ENCODE measurements at places on chromosomes 5 and 9.
A peak's percentile ranks its signal among the peaks of the same experiment; 100 is the strongest.

DNA sequence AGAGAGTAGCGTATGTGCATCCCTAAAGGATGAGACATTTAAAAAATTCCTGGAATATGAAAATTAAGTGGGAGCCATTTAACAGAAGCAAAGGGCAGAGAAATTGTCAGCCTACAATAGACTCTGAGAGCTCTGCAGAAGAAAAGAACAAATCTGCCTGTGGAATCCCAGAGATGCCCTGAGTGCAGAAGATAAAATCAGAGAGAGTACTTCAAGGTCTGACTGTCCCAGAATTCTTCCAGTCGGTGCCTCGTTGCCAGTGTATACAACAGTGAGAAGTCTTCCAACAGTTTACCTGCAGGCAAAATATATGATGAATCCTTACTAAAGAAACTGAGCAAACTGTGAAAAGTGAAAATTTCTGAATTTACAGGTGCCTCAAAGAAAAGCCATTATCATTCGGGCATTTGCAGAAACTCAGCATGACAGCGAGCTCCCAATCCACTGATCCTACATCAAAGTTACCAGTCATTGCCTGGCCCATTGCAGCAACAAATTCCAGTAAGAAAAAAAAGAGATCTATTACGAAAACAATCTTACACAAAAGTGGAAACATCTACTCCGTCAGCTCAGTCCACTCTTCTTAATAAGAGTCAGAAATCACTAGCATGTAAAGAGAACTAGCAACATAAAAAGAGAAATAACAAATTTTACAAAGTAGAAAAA lies 92.8 kb upstream of the VCAN start:
- DNase-seq, result no peak

DNA sequence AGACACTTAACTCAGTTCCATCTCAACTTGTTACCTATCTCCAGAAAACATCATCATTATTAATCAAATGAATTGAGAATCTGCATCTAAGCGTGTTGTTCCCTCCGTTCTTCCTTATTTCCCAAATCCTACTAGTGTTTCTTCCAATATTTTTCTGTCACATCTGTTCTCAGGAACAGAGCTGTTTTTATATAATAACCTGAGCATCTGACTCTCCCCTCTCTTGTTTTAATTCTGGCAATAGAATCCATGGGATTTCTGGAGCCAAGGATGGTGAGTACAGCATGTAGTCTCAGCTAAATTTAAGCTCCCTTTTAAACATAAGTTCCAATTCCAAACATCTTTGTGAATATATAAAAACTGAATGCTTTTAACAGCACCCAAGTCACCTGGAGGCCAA lies 558.3 kb downstream of the DTWD2 start:
- no peak for DNase-seq

- DNase-seq, result no peak
Measured at GRCh38 chr9:136381311-136381710, 7.8 kb upstream of the CARD9 start.

- DNase-seq, result no peak
Measured at GRCh38 chr9:36729906-36730305, 157.2 kb downstream of the MELK start.

GRCh38 chr5:32500181-32500580 lies 55.6 kb upstream of the ZFR start:
- DNase-seq, result no peak

- DNase-seq, result no peak
Measured at GRCh38 chr9:24342457-24342856, 203.2 kb downstream of the IZUMO3 start.

DNA sequence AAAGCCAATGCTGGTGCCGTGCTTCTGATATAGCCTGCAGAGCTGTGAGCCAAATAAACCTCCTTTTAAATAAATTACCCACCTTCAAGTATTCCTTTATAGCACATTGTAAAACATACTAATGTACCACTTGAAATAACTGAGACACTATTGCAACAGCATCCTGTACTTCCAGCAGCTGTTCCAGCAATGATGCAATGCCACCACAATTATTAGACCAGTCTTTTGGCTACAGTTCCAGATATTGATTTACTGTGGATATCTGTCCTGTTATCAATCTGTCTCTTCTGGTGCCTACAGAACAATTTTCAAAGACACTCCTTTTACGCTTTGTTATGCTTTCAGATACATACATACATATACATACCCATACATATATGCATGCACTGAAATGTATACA lies 567.9 kb downstream of the TAF11L14 start:
- DNase-seq, result no peak

- no peak for DNase-seq
Measured at GRCh38 chr5:79070350-79070667, 742 bp downstream of the BHMT2 start.

DNA sequence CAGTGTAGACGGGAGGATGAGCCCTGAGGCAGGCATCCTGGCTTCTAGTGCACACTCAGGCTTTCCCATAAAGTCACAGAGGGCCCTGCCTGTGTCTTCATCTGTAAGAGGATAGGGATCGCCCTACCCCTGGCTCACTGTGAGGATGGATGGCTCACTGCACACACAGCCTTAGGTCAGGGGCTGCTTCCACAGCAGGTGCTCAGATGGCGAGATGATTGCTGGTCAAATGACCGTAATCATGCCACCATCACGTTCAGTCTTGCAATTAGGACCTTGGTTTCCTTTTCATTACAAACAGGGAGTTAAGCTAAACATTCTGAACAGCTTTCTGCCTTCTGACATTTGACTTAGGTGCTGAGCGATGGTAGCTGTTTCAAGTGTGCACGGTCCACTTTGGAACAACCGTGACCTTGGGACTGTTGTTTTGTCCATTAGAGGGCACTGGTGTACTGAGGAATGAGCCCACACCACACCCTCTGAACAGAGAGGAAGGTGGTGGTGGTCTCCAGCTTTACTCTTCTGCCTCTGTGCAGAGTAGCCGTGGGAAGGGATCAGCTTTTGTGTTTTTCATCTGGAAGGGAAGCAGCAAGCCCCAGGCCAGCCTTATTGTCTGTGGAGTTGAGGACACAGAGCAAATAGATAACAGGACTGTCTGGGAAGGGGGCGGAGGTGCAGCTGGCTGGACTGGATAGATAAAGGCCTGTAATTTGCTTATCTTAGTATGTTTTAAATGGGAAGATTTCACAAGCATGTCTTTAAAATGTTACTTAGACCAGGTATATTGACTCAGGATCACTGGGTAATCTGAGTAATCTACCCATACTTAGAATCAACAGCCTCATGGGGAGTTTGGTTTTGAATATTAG lies 183.1 kb downstream of the TRIO start:
- no peak for DNase-seq

DNA sequence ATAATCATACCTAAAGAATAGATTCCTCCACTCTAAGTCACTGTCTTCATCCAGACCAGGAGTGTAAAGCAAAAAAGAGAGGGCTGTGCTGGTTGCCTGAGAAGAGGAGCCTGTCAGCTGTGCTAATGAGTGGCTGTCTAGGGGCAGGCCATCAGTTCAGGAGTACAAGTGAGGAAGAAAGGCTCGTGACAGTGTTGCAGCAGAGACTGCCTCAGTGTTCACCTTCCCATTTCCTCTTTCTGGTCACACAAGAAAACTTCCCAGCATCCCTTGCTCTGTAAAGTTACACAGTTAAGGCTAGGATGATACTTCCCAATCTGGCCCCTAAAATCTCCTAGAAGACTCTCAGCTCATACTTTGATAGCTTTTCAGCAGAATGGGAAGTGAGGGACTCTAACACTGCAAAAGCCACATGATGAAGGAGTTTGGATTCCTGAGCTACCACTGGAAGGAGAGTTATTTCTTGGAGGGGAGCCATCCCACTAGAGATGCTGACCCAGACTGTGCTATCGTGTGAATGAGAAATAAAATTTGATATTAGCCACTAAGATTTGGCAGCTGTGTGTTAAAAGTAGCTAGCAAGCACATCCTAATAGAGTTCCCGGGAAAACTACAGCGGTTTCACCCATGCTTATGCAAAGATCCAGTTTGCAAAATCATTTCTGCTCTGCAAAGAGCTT lies 67.1 kb downstream of the ADAMTS12 start:
- no peak for DNase-seq

GRCh38 chr5:143106174-143106573 lies 297.3 kb downstream of the NR3C1 start:
- DNase-seq, result no peak

DNA sequence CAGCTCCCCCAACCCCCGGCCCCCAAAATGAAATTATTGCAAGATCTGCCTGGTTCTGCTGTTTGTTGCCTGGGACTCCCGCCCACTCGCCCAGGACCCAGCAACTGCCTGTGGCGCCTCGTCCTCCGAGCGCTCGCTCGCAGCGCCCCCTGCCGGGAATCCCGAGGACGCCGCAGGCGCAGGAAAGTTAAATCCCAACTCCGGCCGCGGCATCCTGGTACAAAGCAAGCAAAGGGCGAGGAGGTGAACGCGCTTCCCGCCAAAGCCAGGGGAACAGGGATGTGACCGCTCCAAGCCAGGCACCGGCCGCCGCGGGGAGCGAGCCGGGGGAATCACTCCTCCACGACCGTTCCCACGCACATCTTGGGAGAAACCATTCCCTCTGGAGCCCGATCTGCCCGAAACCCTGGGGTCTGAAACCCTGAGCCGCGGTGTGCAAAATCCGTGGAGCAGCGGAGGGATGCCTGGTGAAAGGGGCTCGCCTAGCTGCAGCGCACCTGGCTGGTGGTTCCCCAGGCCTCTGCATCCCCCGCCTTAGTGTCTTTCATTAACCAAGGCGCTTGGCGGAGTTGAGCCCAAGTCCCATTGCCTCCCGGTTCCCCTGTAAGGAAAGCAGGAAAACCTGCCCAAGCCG lies 1.3 kb downstream of the SEMA5A start:
- peak; percentile 95 for DNase-seq

- DNase-seq, result no peak
Measured at GRCh38 chr5:56288873-56289601, 55.9 kb upstream of the ANKRD55 start.

DNA sequence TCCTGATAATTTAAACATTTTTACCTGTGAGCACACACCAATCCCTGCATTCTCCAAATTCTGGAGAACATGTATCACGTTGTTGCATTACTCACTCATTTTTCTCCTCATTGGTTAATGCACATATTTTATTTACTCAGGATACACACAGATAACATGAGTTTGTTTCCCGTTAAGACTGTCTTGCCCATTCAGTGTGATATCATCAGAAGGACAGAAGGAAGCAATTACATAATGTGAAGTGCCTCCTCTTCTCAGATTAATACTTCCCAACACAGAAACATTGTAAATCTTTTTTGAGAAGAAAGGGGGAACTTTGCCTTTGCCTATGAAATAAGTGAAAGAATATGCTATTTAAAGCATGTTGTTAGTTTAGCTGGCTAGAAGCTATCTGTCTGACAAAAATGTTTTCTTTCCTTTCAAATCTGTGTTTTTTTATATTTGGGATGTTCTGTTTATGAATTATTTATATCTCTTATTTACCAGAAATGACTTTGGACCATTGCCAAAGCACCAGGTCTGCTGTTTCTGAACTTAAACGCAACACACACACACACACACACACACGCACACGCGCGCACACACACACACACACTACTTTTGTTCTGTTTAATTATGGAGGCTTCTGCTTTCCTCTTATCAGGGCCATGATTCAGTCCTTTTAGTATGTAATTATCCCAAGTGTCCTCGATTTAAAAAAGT lies 186.5 kb downstream of the CHSY3 start:
- no peak for DNase-seq

DNA sequence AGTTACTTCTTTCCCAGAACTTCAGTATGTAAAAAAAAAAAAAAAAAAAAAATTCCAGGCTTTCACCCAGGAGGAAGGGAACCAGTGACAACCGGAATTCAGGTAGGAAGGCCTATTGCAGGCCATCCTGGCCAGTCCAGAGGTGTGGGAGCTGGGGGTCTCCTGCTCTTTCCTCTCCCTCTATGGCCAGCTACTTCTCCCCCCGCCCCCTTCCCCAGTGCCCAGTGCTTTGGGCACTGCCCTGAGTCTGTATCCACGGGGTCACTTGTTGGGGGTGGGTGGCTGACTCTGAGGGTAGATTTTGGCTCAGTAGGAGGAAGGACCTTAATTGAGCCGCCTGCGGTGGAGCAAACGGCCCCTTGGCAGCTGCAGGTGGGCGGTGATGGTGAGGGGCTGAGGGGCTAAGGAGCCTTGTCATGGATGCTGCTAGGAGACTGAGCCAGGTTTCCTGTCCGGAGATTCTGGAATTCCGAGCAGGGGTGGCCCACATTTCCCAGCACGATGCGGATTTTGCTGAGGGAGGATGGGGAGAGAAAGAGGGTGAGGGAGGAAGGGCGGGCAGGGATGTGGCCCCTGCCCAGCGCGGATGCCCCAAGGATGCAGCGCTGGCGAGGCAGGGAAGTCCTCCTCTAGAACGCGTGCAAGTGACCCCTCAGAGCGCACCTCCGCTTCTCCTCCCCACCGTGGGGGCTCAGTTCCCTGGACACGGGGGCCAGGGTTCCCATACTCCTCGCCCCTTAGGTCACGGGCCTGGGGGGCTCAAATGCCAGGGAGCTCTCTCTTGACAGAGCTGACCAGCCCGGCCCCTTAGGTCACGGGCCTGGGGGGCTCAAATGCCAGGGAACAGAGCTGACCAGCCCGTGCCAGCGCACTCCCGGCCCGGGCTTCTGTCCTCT lies 1.2 kb upstream of the PHF2 start:
- peak; percentile 70 for DNase-seq

DNA sequence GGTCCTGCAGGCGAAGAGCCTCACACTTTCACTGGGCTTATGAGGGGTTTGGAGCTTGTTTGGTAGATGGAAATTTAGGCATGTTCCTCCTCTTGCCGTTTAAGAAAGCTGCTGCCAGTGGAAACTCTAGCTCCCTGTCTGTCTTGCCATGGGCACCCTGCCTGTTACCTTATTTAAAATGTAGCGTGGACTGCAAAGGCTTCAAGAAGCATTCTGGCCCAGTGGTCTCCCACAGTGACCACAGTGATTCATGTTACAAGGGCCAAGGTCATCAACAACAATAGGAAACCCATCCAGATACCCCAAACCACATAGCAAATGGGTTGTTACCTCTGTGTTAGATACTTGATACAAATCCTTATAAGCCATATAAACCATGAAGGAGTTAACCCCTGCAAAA lies 96.6 kb downstream of the DPYSL3 start:
- DNase-seq, result no peak

- DNase-seq, result no peak
Measured at GRCh38 chr5:35117967-35118366, 70.2 kb upstream of the AGXT2 start.

GRCh38 chr5:133130387-133131118 lies 78.7 kb downstream of the HSPA4 start:
- DNase-seq, result peak; percentile 8

DNA sequence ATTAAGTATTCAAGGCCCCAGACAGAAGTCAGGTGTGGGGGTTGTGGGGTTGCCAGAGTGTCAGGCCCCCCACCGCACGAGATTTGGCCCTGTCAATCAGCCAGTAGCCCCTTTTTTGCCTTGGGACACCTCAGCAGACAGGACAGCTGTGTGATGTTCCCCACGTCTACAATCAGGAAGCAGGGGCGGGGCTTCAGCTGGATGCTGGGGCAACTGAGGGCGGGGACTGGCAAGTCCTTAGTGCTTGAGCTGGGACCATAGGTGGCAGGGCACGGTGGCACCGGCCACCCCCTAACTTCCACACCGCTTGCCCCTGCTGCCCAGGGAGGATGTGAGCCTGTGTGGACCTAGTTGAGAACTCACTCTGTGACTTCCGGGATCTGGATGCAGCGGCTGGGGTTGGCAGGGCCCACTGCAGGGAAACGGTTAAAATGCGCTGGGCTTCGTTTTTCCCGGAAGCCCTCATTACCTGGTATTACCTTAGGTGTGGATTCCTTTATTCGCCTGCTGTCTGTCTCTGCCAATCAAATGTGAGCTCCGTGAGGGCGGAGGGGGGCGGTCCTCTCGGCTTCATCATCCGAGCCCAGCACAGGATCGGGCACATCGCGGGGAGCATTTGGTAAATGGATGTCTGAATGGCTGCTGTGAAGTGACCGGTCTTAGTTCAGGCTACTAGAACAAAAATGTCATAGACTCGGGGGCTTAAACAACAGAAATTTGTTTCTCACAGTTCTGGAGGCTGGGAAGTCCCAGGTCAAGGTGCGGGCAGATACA lies 7.5 kb upstream of the GTF3C5 start:
- DNase-seq, result no peak

All from posterior vena cava (tissue), 2 donors.